Activated CD4-positive, alpha-beta T cell treated with anti-CD3 and anti-CD28 coated beads, Interleukin-2, amount 10 ng/mL, durations not matched to agents 7 days and 5 days (primary cell): ENCODE measurements at places on chromosomes 6 and 20. TPM values are rescaled to one million over a fixed set of nuclear protein-coding genes. Genes with fewer than 3 reads are reported as not detected.
A peak's percentile ranks its signal among the peaks of the same experiment; 100 is the strongest.

FNDC1 gene
- not detected for total RNA-seq

GRCh38 chr6:87139236-87139635, 16.1 kb upstream of the ZNF292 start:
- DNase-seq = peak; percentile 70

DNA sequence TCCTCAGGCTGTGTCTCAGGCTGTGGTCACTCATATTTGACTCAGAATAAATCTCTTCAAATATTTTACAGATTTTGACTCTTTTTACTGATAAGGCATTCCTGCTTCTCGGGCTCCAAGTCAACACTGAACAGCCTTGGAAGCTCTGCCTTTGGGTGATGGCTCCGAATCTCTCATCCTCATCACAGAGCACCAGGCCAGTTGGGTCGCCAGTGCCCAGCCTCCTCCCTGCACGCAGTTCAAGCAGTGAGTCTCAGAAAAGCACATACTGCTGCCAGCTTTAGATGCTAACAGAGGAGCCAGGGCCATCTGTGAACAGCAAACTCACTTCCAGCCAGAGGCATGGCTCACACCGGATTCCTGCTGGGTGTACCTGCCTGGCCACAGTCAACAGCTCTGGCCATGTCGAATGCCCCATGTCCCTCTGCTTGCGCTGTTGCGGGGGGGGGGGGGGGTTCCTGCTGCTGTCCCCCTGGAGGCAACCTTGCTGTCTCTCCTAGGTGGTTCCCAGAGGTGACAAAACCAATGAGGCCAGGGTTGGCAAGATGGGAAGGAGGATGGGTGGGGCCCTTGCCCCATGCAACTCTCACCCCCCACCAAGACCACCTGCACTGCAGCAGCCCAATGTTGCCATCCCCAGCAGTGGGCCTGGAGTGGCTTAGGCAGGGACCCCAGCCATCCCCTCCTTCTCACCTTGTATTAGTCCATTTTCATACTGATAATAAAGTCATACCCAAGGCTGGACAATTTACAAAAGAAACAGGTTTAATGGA, 248.8 kb downstream of the ERMARD start:
- no peak for DNase-seq

DNA sequence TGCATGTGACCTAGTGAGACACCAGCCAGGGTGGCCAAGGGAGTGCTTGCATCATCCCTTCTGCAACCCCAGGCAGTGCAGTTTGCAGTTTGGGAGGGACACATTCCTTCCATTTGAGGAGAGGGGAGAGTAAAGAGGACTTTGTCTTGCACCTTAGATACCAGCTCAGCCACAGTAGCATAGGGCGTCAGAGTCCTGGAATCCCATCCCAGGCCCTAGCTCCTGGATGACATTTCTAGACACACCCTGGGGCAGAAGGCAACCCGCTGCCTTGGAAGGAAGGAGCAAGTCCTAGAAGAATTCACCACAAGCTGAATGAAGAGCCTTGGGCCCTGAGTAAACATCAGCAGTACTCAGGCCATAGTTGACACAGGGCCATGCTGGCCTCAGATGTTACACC, 680.4 kb upstream of the IMPG1 start:
- no peak for DNase-seq

GRCh38 chr20:24032400-24032898, 43.9 kb upstream of the GGTLC1 start:
- DNase-seq = no peak
